Activated T-helper 9 cell treated with anti-CD3 and anti-CD28 coated beads, Interleukin-2, amount 50 U/mL, for 16 hours (primary cell): ENCODE measurements at places on chromosomes 2 and 18.

- no peak for DNase-seq
These were observed 50.3 kb downstream of the SERPINB8 start for GRCh38 chr18:64019922-64020756.

GRCh38 chr2:69437751-69438154, 518 bp upstream of the NFU1 start:
- DNase-seq = no peak

- no peak for DNase-seq
These were observed at the start of gene RAX for GRCh38 chr18:59272891-59273758. Gene RAX, minus strand, starts transcription at chr18:59273454. Its CDS starts 248 bp downstream, at chr18:59273206.

DNA sequence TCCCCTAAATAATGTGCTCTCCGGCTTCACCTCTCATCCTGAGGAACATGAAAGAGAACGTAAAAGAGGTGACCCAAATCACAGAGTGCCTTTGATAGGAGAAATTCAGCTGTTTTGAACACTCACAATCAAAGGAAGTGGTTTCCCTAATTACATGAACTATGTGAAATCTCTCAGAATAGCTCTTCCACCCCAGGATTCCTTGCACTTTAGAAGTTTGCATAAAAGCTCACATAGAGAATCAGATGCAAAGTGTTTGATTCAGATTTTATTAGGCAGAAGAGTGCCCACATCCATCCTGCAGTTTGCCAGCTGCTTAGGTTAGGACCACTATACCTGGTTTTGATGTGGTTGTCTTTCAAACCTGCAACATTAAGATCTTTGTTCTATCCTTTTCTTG, 61.0 kb downstream of the MAP3K20 start:
- no peak for DNase-seq

DNA sequence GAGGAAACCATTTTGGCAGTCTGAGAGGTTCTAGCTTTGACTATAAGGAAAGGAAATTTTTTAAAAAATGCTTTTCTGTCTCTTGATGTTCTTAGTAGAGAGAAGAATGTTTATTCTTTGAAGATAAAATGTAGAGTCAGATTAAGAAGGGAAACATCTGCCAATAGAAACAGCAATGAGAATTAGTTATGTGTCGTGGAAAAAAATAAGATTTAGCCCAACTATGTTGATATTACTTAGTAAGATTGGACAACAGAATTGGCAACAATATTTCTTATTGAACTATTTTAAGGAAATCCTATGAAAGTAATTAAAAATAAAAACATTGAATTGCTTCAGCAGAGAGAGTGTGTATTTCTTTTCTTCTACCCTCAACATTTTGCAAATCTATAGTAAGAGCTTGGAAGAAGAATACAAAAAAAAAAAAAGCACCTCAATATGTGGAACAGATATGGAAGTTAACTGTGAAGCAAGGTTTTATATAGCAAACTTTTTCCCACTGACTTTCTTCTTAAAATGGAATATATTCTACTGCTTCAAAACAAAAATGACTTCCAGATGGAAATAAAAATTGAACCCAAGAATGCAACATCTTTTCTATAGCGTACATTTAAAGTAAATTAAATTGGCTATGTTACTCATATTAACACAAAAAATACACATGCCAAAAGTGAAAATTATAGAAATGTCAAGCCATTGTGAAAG, 177.9 kb downstream of the FAM124B start:
- DNase-seq = no peak
